ENCODE measurements at places on chromosomes 3 and 15.

DNA sequence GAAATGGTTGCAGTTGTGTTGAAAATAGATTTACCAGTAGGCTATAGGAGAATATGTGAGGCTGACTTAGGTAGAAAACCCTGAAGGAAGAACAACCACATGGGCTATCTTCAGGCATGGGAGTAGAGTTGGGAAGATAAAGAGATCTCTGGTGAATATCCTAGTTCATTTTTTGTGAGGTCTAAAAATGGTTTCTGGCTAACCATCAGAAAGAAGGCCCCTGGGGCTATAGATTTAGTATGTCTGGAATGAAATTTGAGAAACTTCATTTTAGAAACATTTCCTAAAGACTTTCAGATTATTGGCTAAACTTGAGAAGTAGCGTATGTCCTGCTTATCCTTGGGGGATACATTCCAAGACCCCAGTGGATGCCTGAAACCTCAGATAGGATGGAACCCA is 148.2 kb downstream of the NAALADL2 start:
- DNase-seq: no peak

DNA sequence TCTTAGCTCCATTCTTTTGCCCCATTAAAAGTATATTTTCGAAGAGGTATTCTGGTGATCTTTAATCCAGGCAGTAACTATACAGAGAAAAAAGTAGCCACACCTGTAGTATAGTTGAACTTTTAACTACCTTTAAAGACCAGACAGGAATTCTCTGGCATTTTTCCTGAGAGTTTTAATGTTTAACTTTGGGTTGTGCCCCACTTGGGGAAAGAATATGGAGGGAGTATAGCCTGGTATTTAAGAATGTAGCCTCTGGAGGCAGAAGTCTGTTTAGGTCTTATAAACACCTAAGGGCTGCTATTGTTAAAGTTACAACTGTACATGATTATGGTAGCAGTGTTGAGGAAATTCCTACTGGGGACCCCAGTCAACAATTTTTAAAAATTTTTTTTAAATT is 19.3 kb downstream of the C3orf85 start:
- no peak for DNase-seq

DNA sequence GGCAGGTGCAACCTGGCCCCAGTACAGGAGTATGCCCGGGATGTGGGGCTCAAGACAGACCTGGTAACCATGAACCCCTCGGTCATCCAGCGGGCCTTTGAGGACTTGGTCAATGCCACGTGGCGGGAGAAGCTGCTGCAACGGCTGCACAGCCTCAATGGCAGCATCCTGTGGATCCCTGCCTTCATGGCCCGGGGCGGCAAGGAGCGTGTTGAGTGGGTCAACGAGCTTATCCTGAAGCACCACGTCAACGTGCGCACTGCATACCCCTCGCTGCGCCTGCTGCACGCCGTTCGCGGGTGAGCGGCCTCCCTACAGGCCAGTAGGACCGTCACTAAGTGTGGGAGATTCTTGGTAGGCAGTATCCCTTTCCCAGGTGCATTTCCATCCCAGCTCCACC is 51.0 kb downstream of the ST8SIA2 start:
- DNase-seq: no peak

DNA sequence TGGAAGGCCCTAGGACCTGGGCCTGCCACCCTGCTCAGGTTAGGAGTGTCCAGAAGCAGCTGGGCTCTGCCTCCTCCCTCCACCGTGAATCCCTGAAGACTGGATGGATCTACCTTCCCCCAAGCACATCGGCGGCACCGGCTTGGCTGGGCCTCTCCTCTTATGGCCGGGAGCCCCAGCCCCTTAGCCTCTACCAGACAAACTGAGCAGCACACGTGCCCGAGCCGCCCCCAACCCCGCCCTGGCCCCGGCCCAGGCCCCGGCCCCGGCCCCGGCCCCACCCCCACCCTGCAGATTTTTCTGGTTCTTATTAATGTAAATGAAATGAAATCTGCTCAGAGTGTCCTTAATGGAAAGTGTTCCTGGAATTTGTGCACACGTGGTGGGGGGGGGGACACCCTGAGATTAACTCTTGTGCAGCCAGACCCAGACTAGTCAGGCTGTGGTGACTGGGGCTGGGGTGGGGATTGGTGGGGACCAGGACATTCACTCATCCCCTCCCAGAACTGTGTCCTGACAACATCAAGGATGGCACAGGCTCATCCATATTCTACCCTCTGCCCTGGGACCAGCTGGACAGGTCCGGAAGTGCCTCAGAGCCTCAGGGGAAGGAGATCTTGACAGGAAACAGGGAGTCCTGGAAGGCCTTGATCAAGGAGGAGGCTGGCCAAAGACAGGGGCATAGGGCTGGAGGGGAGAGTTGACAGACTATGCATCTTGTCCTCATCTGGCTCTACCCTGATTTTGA is 30.9 kb upstream of the SEMA3F start:
- no peak for DNase-seq
